ENCODE measurements at places on chromosomes 2 and 18.

- DNase-seq, result no peak
Measured at GRCh38 chr2:37198681-37199065, 2.4 kb downstream of the CEBPZOS start.

- DNase-seq, result no peak
Measured at GRCh38 chr18:57950542-57950941, 93.5 kb upstream of the NEDD4L start.

DNA sequence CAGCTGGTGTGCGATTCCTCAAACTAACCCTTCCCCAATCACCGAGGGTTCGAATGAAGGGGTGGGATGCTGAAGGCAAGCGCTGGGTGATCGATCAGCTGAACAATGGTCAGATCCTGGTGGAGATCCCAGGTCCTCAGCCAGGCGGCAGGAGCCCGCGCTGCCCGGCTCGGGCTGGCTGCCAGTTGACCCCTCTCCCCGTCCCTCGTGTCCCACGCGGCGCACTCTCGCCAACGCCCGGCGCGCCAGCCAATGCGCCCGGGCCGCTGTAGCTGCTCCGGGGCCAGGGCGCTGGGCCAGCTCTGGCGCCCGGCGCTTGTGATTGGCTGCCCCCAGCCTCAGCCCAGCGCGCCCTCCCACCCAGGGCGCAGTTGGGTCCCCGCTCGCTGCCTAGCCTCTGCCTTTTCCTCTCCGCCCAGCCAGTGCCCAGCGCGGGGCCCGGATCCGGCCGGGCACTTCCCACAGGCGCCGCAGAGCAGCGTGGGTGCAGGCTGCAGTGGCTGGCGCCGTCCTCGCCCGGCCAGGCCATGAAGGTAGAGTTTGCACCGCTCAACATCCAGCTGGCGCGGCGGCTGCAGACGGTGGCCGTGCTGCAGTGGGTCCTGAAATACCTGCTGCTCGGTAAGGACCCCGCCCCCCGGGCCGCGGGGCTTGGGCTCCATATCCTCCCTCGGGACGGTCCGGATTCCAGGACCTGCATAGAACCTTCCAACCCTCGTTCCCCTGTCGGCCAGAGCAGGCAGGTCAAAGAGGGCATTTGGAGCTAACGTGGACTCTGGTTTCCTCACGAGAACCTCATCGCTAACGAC is at the start of gene MOGAT1:
MOGAT1 (plus strand) TSS at position 400 of the 809 bp plus-strand sequence; CDS start at position 528, 128 bp downstream.
- no peak for DNase-seq

DNA sequence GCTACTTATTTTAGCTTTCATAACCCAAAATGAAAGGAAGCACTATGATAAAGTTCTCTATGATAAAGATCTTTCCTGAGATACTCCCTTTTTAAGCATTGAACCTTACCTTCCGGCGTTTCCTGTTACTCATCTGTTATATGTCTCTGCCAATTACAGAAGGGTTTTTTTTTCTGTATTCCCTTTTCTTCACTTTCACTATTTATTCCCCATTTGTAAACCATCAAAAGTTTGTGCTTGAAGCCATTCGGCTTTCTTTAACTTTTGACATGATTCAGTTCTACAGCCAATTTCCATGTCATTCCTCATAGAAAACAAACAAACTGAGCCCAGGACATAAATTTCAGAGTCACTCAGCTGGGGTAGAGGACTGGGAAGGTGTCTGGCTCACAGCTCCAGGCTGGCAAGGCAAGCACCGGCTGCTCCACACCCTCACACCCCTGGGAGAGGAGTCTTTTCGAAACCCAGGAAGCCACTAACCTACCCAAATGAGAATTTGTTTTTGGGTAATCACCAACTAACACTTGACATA is 429.4 kb upstream of the TRIB2 start:
- DNase-seq, result no peak

GRCh38 chr2:190535121-190535439 is 558 bp upstream of the NEMP2 start:
- DNase-seq, result no peak

Data from activated CD4-positive, alpha-beta T cell treated with anti-CD3 and anti-CD28 coated beads, Interleukin-2, amount 10 ng/mL, durations not matched to agents 24 days and 14 days (primary cell).